ENCODE measurements at places on chromosomes 5 and 9.

GRCh38 chr5:52269401-52269800 lies 518.3 kb upstream of the ITGA1 start:
- DNase-seq, result no peak

GRCh38 chr9:102178811-102179210 lies 440.4 kb upstream of the GRIN3A start:
- no peak for DNase-seq

- no peak for DNase-seq
Observed at GRCh38 chr9:123773783-123774182, 156.1 kb downstream of the DENND1A start.

GRCh38 chr9:115672477-115673316 lies 480.9 kb upstream of the PAPPA start:
- no peak for DNase-seq

GRCh38 chr5:67793418-67793817 lies 422.1 kb upstream of the PIK3R1 start:
- no peak for DNase-seq

DNA sequence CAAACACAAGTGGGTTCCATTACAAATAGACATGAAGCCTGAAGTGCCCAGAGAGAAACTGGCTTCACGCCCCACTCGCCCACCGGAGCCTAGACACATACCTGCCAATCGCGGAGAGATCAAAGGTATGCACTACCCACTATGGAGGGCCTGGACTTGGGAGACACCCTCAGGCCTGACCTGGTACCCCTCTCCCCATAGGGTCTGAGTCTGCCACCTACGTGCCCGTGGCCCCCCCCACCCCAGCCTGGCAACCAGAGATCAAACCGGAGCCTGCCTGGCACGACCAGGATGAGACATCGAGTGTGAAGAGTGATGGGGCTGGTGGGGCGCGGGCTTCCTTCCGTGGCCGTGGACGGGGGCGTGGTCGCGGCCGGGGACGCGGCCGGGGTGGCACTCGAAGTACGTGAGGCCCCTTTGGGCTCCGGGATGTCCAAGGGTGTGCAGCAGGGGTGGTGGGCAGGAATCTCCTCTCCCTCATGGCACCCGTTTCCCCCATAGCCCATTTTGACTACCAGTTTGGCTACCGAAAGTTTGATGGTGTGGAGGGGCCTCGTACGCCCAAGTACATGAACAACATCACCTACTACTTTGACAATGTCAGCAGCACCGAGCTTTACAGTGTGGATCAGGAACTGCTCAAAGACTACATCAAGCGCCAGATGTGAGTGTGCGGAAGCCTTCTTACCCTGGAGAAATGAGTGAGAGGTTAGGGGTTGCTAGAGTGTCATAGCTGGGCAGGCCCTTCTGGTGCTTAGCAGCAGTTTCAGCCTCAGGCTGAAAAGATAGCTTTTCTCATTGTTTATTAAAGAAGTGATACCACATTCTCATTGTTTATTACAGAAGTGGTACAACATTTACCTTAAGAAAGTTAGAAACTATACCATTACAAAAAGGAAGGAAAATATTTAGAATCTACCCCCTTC lies 38.7 kb downstream of the LARP1 start:
- no peak for DNase-seq

- no peak for DNase-seq
Observed at GRCh38 chr5:60677850-60678664, 21.9 kb downstream of the DEPDC1B start.

- no peak for DNase-seq
Observed at GRCh38 chr9:21779397-21779796, 23.0 kb upstream of the MTAP start.

DNA sequence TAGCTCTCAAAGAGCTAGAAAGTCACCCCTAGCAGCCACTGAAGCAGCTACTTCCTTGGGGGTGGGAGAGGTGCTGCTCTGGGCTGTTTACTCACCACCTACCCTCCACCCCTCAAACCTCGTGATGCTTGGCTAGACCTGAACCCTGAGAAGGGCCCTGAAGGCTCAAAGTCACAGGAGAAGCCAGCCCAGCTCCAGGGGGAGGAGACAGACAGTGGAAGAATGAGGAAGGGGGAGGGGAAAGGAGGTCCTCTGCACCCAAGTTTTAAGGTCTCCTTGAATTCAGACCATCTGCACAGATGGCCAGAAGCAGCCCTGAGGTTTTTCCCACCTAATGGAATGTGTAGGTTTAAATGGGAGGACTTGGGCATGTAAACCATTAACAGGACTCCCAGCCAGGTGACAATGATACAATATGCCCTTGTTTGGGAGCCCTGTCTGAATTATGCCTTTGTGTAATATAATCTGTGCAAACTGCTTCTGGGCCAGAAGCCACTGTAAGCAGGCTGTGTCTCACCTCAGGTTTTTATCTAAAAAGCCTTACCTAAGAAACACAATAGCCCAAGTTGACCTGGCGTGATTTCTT lies 180.5 kb downstream of the PIK3R1 start:
- no peak for DNase-seq

- no peak for DNase-seq
Observed at GRCh38 chr9:84819491-84819991, 150.0 kb downstream of the NTRK2 start.

- DNase-seq, result no peak
Observed at GRCh38 chr9:108815156-108815555, 40.6 kb downstream of the ACTL7B start.

DNA sequence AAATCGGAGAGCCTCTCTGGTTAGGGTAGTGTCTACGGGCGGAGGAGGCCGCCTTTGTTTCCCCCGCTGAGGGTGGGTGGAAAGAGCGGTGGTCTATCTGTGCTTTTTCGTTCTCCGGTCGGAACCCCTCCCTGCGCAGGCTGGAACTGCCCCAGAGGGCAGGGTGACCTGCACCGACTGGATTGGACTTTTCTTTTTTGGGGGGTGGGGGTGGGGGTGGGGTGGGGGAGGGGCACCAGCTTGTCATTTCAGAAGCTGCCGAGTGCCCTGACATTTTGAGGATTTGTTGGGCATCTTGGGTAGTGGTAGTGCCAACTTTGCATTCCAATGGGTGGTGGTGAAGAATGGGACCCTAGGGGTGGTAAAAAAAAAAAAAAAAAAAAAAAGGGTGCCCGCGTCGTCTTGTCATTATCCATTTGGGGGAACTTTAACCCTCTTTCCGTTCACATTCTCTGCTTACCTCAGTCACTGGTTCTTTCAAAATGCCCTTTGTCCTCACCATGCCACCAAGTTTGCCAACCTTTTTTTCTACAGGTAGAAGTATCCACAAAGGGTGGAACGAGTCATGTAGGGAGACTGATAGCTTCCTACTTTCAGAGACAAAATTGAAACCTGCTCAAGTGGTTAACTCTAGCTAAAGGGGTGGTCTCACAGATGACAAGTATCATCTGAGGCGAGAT lies 1.3 kb downstream of the UBE2R2 start:
- DNase-seq, result peak; percentile 35

DNA sequence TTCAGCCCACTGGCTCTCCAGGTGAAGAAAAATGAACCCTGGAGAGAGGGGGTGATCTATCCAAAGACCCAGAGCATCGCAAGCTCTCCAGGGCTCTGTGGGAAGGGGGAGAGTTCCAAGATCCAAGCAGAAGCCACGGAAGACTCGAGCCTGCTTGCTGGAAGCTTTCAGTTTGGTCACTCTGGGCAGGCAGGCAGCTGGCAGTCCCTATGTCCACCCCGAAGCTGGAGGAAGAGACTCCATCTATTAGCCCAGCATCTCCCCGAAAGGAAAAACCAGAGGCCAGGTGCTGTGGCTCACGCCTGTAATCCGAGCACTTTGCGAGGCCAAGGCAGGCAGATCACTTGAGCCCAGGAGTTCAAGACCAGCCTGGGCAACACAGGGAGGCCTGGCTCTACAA lies 10.7 kb upstream of the SPARC start:
- no peak for DNase-seq

- no peak for DNase-seq
Observed at GRCh38 chr5:155299386-155300005, 285.9 kb downstream of the KIF4B start.

- no peak for DNase-seq
Observed at GRCh38 chr5:156181656-156182055, 145.3 kb upstream of the SGCD start.

GRCh38 chr9:69759021-69759420 lies 790 bp downstream of the PTAR1 start:
- no peak for DNase-seq

DNA sequence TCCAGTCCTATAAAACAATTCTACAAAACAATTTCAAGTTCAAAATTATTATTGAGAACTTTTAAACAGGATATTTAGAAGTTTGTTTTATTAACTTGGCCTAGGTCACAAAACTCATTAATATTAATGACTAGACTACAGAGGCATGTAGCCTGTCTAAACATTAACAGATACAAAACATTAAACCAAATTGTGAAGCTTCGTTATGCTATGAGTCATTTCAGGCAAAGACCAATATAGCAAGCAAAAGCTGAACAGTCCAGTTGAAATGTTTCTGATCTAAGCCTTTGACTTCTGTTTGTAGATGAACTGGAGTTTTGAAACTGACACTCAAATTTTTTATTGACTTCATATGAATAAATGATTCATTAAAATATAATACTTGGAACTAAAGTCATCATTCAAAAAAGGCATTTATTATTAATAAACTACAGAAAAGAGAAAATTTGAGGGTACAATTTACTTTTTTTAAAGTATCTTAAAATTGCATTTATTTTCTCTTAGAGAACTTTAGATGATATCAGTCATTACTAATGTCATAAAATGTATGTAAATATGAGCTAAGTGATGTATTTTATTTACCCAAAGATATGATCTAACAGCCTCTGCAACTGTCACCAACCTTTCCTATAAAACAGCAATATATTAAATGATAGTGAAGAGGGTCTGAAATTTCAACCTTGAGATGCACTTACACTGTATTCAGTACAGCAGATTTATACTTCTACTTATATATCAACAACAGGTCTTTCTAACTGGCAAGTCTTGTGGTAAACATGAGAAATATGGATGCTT lies 188.8 kb downstream of the COMMD10 start:
- no peak for DNase-seq

DNA sequence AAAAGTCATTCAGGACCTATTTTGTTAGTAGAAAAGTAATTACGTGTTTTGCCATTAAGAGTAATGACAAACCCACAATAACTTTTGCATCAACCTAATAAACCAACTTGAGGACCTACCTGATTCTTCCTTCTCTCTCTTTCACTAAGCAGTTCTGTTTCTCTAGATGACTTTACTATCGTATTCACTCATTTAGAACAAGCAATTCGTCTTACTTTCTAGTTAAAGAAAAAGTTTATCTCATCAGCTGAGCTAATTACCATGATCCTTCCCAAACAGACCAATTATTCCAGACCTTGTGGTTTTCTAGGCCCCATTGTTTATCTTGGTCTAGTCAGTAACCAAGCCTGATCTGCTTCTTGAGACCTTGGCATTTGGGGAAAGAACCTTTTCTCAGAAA lies 49.6 kb upstream of the PRDM9 start:
- DNase-seq, result no peak

DNA sequence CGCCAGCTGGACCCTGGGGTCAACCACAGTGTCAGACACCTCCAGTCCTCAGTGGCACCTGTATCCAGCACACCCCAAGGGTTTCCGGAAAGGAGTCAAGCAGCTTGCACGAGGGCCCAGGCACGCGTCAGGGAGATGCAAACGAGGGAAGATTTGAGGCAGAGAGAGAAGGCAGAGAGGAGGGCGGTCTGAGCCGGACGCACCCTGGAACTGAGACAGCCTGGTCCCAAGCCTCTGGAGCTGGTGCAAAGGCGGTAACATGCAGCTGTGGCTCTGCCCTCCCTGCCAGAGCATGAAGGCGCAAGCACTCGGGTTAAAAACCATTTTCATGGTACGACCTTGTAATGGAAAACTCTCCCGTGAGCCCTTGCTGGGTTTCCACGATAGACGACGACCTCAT lies 32.2 kb downstream of the SLC6A18 start:
- no peak for DNase-seq

DNA sequence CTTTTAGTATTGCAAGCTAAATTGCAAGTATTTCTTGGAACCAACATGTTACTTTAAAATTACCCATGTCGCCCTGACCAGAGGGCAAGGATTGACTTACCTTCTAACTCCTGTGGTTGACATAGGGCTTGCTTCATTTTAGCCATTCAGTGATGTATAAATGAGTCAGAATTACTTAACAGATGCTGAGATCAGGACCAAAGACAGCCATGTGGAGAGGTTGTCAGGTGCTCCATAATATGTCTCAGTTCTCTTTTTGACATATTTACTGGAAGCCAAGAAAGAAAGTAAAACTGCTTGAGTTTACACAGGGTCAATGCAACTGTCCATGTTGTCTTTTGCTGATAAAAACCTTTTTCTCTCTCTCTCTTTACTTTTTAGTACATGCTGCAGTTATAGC lies 33.2 kb downstream of the F2RL2 start:
- DNase-seq, result no peak

GRCh38 chr5:102532123-102532522 lies 33.3 kb upstream of the SLCO6A1 start:
- DNase-seq, result no peak

GRCh38 chr5:44868541-44868940 lies 59.8 kb downstream of the MRPS30 start:
- no peak for DNase-seq

DNA sequence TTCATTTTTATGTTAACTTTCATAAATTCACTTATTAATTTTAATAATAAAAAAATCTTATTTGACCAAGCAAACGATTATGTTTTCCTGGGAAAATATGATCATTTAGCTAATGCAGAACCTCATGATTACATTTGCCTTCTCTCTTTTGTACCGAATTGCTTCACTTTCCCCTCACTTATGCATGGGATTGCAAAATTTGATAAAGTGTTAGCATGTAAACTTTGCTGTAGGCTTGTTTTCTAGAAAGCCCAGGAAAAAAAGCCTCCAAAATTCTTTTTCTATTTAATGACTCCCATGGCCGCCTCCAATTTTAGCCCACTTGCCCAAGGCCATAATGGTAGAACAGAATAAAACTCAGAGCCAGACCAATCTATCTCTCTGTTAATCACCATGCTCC lies 82.8 kb upstream of the FBXL7 start:
- DNase-seq, result no peak

GRCh38 chr5:132277971-132278853 lies 16.0 kb upstream of the SLC22A4 start:
- no peak for DNase-seq

DNA sequence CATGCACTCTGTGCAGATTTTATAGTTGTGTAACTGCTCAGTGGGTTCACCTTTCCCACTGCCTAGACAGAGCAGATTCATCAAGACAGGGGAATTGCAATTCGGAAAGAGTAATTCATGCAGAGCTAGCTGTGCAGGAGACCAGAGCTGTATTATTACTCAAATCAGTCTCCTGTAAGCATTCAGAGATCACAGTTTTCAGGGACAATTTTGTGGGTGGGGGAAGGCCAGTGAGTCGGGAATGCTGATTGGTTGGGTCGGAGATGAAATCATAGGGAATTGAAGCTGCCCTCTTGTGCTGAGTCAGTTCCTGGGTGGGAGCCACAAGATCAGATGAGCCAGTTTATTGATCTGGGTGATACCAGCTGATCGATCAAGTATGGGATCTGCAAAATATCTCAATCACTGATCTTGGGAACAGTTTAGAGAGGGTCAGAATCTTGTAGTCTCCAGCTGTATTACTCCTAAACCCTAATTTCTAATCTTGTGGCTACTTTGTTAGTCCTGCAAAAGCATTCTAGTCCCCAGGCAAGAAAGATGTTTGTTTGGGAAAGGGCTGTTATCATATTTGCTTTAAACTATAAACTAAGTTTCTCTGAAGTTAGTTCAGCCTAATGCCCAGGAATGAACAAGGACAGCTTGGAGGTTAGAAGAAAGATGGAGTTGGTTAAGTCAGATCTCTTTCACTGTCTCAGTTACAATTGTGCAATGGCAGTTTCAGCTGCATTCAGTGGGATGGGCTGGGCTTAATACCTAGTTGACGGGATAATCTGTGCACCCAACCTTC lies 12.7 kb upstream of the SVEP1 start:
- DNase-seq, result no peak

Data from CD4-positive, CD25-positive, alpha-beta regulatory T cell (primary cell).